ENCODE measurements at places on chromosomes 5 and 9.

- DNase-seq = no peak
Observed at GRCh38 chr5:32406650-32407049, 37.9 kb downstream of the ZFR start.

DNA sequence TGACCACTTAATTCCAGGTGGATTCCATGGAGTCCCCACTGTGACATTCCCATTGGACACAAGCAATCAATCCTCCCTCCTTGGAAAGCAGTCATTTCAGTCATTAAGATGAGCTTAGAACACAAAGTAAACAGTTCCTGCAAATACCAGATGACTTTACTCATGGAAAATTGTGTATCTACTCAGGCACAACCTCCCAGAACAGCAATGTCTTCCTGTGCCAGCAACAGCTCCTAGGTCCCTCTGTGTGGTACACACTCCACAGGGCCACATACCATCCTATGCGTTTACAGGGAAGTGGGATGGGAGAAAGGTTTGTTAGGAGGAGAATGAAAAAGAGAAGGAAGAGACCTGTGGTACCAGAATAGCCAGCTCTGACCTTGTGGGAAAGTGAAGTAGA is 53.7 kb downstream of the MTMR12 start:
- DNase-seq = peak; percentile 44

DNA sequence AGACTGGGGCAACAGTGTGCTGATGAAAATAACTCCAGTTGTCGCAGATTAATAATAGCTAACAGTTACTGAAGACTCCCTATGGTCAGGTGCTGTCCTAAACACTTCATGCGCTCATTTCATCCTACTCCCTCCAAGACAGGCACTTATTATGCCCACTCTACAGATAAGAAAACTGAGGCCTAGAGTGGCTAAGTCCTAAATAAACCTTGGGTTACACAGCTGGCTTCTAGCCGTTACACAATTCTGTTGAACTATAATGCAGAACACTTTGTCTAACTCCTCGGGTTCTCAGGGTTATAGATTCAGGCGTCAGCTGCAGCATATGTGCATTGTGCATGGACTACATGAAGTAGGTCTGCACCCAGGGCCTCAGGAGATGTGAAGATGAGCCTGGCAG is 103.9 kb downstream of the DAPK1 start:
- no peak for DNase-seq

GRCh38 chr5:147245381-147246165 is 10.7 kb downstream of the STK32A start:
- DNase-seq = no peak

DNA sequence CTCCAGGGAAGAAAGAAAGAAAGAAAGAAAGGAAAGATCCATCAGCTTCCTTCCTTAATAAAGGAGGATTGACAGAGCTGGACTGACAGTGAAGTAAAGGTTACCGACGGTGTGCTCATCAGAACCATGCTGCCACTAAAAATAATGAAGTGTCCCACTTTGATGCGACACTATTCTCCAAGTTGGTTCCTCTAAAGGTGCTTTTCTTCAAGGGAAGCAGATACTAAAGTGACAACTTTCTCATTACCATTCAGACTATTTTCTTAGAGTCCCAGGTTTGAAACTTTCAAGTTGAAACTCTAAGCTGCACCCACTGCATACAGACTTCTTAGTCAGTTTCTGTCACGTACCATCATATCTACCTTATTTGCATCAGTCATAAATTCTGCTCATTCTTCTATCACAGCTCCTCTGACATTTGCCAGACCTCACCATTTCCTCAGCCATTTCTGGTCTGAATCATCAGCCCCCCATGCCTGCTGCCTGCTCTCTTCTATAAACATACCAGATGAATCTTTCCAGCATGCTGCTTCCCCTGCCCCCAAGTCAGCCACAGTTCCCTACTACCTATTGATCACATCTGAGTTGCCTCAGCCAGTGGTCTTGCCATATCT is 177.6 kb downstream of the DEPDC1B start:
- peak; percentile 82 for DNase-seq

GRCh38 chr5:96919754-96920197 is 16.1 kb upstream of the LNPEP start:
- no peak for DNase-seq

DNA sequence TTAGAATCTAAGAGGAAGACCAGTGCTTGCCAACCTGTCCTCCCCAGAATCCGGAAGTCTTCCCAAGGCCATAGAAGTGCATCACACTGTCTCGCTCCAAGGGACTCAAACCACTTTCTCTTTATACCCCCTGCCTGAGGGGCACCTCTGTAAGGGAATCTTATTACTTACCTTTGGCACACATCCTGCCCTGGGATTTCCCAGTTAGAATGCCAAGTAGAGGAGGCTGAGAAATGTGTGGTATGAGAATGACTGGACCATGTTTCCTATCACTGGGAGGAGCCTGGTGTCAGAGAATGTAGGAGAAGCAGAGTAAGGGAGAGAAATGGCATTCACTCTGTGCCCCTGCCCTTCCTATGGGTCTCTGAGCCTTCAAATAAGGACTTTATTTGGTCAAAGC is 85.8 kb downstream of the AOPEP start:
- DNase-seq = peak; percentile 80

DNA sequence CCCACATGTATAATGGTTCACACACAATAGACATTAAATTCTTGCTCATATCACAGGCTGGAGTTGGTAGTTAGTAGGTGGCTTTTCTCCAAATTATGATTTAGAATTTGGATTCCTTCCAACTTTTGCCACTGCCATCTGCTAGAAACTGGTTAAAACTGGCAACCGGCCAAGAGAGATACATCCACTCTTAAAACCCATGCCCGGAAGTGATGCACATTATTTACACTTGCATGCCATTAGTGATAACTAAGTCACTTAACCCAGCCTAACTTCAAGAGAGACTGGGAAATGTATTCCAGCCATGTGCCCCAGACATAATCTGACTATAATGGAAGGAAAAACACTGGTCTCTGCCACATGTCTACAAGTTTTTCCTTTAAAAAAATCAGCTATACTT is 395.7 kb upstream of the SEMA6A start:
- DNase-seq = no peak

GRCh38 chr9:124018730-124019697 is 7.4 kb downstream of the LHX2 start:
- DNase-seq = no peak

DNA sequence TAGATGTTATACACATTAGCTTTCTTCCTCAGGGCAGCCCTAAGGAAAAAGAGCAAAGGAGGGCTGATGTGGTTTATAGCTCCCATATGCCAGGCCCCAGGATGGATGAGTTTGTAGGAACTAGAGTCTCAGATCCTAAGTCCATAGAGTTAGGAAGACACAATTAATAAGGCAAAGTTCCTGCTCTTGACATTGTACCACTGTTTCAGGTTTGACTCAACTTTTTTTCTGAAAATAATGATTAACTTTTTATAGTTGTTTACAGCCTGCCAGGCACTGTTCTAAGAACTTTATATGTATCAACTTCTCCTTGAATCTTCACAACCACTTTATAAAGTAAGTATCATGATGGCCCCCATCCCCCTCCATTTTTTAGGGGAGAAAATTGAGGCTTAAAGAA is 339.5 kb downstream of the PDE4D start:
- no peak for DNase-seq

- DNase-seq = no peak
Observed at GRCh38 chr9:82457298-82457697, 468.7 kb downstream of the SPATA31D1 start.

DNA sequence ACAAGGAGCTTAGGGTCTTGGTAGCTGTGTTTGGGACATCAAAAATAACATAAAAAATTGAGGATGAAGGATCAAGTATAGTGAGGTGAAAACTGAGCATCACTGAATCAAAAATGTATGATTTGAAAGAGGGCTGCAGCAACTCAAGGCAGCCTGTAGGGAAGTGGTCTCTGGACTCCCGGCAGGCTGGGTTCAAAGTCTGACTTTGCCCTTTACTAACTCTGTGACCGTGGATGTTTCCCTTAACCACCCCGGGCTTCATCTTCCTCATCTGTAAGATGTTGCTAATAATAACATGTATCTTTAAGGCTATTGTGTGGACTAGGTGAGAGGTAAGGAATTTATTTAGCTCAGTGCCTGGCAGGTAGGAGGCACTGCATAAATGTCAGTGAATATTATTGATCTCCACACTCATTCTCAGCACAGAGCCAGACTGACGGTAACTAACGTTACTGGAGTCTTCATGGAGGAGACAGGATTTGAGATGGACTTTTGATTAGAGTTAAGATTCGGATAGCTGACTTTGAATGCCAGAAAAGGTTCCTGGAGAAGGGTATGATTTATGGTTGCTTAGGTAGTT is 367.3 kb downstream of the NDUFS4 start:
- DNase-seq = no peak

- DNase-seq = peak; percentile 16
Observed at GRCh38 chr5:28807195-28807729, 1768.9 kb upstream of the CDH9 start.

DNA sequence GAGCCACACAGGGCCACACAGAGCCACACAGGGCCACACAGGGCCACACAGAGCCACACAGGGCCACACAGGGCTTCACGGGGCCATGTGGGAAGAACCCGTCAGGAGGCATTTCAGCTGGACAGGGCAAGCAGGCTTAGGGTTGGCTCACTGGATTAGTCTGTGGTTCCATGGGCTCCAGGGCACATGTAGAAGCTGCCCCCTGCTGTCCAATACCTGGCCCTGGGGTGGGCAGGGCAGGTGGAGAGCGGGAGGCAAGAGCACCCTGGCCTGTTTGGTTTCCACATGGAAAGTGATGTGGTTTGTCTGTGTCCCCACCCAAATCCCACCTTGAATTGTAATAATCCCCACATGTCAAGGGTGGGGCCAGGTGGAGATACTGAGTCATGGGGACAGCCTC is 16.4 kb upstream of the LPCAT1 start:
- DNase-seq = no peak

- DNase-seq = peak; percentile 34
Observed at GRCh38 chr9:76143834-76144233, 250.4 kb downstream of the RFK start.

GRCh38 chr5:173689171-173689736 is 72.8 kb upstream of the BOD1 start:
- no peak for DNase-seq

DNA sequence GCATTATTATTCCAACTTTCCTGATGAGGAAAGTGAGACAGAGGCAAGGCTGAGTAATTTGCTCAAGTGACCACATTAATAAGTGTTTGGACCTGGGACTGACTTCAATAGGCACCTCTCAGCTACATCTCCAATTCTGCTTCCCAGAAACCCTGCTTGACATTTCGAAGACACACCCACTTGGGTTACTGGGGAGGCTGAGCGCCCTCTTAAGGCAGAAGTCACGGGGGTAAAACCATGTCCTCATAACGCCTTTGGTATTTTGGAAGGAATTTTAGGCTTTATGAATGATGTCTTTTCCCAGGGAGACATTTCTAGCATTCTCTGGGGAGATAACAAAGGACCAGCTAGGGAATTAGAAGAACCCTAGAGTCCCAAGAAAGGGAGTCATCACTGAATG is 53.3 kb downstream of the TRPC7 start:
- DNase-seq = no peak

DNA sequence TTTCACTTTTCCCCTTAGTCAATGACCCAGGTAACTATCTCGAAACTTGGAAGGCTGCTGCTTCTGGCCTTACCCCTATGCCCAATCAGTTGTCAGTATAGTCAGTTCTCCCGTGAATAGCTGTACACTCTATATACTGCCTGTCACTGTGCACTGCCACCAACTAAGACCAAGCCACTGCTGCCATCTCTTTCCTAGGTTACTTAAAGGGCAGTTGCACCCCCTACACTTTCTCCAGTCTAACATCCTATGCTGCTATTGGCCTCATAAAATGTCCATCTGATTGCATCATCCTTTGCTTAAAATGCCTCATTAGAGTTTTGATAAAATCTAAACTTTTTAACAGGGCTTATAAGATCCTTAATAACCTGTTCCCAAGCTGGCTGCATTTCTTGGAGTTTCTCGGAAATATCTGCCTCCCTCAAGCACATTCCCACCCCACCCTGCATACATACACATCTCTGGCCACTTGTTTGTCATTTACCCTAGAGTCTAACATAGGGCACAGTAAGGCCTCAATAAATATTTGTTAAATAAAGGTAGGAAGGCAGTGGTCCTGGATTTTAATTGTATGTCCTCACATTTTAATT is 32.8 kb upstream of the TNFAIP8 start:
- peak; percentile 41 for DNase-seq

All from iris pigment epithelial cell (primary cell).